ENCODE measurements at places on chromosomes 2 and 18. TPM values are rescaled to one million over a fixed set of nuclear protein-coding genes. Genes with fewer than 3 reads are reported as not detected.

DNA sequence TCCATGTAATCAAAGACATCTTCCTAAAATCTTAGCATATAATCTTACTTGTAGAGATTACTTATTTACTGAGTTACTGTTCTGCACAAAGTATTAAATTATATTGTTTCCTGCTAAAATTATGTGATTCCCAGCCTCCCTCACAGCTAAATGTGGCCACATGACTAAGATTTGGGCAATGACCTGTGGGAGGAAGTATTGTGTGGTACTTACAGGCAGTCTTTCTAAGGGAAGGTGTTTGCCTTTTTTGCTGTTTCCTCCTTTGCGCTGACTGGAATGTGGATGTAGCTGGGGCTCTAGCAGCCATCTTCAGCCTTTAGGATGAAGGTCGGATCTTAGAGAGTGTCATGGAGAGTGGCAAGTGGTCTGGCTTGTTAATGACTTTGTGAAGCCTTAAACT is 146.3 kb upstream of the APCDD1 start:
- DNase-seq, result no peak

DNA sequence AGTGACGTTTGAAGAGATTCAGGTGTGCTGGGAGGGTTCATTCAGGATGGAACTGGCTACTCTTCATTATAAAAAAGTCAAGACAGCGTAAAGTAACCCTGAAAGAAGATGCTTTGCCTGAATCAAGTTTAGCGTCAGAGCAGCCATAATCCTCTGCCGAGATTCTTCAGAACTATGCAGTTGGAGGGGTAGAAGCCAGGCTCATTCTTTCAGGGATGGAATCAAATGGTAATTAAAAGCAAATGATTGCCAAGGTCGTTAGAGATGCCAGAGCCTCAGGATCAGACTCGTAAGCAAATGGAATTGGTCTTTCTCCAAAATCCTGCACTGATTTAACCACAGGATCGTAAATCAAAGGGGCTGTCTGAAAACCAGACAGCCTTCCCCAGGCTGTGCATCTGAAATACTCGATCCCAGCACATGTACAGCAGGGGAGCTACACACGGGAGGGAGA is 21.9 kb downstream of the APCDD1 start:
- no peak for DNase-seq

DNA sequence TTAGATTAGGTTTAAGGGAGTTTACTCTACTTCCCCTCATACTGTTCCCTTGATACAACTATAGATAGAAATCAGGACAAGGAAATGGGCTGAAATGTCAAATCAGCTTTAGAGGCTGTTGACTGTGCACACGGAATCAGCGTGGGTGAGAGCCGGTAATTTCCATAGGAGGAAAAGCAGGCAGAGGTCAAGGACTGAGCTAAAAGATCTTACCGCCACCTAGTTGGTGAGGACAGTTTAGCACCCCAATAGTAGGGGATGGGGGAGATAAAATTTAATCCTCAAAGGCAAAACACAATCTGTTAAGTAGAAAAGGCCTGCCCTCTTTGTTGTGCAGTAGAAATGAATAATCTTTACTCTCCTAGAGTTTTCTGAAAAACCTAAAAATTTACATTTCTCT is 1154.5 kb upstream of the CHAC2 start:
- no peak for DNase-seq

- no peak for DNase-seq
Observed at GRCh38 chr2:223729781-223730180, 107.6 kb downstream of the AP1S3 start.

DNA sequence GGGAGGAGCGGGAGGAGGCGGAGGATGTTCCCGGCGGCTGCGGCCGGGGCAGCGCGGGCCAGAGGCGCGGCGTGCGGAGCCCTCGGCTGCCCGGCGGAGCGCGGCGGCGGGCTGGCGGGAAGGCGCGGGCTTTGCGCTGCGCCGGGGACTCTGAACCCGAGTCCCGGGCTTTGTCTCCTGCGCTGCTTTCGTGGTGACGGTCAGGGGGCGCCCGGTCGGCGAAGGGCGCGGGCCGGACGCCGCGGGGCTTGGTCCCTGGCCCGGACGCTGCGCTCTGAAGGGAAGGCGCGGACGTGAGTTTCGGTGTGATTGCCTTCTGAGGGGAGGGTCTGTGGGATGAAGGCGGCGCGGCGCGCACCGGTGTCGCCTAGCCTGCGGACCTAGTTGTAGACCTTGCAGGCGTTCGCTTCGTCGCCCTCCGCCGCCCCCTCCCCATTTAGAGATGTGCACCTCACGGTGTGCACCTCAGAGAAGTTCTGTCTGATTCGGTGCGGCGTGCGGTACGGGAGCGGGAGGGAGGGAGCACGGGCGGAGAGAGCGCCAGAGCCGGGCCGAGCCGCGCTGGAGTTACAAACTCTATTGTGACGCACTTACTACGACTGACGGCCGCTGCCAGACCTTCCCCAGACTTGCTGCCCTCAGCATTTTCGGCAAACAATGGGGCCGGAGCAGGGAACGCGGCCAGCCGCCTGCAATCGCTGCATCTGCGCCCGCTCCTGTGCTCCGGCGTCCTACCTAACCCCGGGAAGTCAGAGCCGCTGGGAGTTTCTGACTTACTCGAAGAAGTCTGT is 2.1 kb downstream of the BCL2L11 start:
- no peak for DNase-seq

DNA sequence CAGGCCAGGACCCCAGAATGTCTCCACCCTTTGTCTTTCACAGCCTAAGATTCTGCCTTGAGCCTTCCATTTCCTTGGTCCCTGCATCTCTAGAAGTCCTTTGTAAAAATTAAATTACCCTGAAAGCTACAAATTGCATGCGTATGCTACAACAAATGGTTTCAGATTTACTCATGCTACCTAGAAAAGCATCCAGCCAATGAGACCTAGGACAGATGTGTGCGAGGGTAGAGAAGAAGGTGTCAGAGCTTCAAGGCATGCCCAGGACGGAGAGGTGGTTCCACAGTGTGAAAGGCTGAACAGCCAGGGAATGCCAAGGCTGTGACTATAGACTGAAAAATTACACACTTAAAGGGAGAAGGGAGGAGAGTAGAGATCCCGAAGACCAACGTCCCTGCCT is 40.2 kb downstream of the CCBE1 start:
- no peak for DNase-seq

Gene ASB18
- not detected for total RNA-seq

Gene RNF144A
- total RNA-seq, result 13.0 TPM

Gene OXER1
- not detected for total RNA-seq

Measured in HCT116 (cell line).